ENCODE measurements at places on chromosomes 6 and 20. TPM values are rescaled to one million over a fixed set of nuclear protein-coding genes. Genes with fewer than 3 reads are reported as not detected.

Gene C20orf96
- total RNA-seq = 4.2 TPM

Gene PNRC1
- 44.7 TPM for total RNA-seq

Gene GHRH
- not detected for total RNA-seq

Gene KCNB1
- total RNA-seq = not detected

Gene CEP85L
- 6.0 TPM for total RNA-seq

Gene FKBP5
- total RNA-seq = 30.3 TPM

Gene L3MBTL1
- 1.5 TPM for total RNA-seq

Gene KIAA1755
- 0.16 TPM for total RNA-seq

Gene GGTLC1
- not detected for total RNA-seq

Gene ENPP1
- total RNA-seq = 0.31 TPM

Gene NCOA5
- 13.4 TPM for total RNA-seq

Gene SLC22A1
- total RNA-seq = not detected

Gene NRSN2
- total RNA-seq = 22.8 TPM

Gene FOXF2
- not detected for total RNA-seq

Gene HLA-DRB5
- total RNA-seq = 1.6 TPM

Gene PI3
- total RNA-seq = not detected

All from bladder microvascular endothelial cell (primary cell).